ENCODE measurements at places on chromosomes 16 and 17.
A peak's percentile ranks its signal among the peaks of the same experiment; 100 is the strongest.

GRCh38 chr17:65572581-65573281, 11.3 kb upstream of the AXIN2 start:
- DNase-seq: no peak

DNA sequence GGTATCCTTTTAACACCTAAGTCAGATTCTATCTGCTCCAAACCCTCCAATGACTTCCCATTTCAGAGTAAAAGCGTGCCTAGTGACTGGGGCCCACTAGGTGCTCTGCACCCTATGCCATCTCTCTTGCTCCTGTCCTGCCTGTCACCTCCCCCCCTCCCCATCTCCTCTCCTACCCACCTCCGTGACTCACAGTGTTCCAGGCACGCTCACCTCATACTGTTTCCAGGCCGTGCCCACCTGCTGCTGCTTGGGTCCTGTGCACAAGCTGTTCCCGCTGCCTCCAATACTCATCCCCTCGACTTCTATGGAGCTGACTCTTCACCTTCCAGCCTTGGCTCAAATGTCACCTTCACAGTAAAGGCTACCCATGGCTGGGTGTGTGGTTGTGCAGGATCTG, 21.7 kb downstream of the DNAH3 start:
- no peak for DNase-seq

DNA sequence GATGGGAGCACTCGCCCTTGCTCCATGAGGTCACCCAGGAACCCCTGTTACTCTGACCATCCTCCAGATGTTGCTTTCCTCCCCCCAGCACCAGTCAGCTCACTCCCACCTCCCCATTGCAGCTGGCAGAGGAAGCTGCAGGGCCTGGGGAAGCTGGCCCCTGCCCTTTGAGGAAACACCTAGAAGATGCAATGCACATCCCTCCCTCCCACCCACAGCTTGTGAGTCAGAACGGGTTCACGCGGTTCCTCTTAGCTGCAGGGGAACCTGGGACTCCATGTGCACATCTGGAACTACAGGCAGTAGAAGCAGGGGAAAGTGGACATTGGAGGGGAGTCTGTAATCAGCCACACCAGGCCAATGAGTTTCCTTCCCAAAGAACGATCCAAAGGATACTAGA, 96.9 kb downstream of the KATNIP start:
- DNase-seq: no peak

- peak; percentile 28 for DNase-seq
Observed at GRCh38 chr16:78478267-78478861, 378.9 kb downstream of the WWOX start.

- no peak for DNase-seq
Observed at GRCh38 chr17:17229416-17230384, 7.3 kb downstream of the FLCN start.

GRCh38 chr16:72092832-72093447, 480 bp downstream of the TXNL4B start:
- DNase-seq: peak; percentile 35

- DNase-seq: peak; percentile 44
Observed at GRCh38 chr16:27795992-27796614, 246.2 kb downstream of the KATNIP start.
